Fibroblast of skin of abdomen (primary cell): ENCODE measurements at places on chromosomes 1 and 21.
A peak's percentile ranks its signal among the peaks of the same experiment; 100 is the strongest.

DNA sequence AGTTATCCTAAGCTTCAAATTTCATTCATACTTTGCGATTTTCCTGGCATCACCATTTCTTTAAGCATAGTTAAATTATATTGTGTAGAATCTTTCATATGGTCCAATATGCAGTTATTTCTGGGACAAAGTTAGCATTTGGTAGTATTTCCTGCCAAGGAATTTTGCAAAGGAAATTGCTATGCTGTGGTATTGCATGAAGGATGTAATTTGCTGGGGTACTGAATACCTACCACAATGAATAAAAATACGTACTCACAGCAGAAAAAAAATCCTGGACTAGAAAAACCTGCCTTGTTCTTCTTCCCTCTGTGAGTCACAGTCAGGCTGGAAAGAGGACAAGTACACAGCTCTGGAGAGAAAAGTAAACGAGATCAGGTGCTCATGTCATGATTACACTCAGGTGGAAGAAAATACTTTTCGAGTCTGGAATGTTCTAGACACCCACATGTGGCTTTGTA lies 241.2 kb downstream of the PTBP2 start:
- peak; percentile 70 for DNase-seq

DNA sequence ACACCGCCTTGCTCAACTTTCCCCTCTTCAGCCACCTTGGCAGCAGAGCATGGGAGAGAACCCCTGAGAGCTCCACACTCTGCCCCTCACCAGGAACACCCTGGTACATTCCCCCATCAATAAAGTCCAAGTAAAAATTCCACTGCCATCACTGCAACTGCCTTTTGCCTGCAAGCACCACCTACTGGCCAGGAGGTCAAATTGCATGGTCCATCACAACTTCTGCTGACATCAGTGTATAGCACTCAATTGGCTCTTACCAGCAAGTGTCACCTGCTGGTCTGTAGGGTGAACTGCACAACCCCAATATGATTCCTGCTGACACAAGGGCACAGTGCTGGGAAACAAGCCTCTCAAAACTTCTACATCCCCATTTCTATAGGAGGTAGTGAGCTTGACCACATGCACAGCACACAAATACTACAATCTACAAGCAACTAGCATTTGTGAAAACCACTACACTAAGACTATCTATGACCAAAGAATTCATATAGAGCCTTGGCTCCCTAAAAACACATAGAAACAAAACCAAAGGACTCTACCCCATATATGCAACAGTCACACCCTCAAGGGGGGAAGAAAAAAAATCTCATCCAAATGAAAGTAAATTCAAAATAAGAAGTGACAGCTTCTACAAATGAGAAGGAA lies 69.2 kb downstream of the FASLG start:
- DNase-seq = no peak

DNA sequence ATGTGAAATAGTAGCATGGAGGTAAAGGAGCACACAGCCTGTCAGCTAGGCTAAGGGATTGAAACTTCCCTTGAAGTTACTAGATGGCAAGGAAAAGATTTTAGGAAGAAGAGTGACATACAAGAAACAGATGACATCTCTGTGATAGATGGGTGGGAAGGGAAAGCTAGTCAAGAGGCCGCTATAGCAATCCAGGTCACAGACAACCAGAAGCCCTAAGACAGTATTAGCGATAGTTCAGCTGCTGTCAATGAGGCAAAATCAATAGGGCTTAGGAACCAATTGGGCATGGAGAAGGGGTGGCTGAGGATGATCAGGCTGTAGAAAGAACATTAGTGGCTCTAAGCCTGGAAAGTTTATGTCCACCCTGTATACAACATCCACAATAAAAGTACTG lies 111.1 kb downstream of the GLUL start:
- no peak for DNase-seq

GRCh38 chr21:42676808-42677207 lies 23.4 kb downstream of the PDE9A start:
- DNase-seq = no peak

DNA sequence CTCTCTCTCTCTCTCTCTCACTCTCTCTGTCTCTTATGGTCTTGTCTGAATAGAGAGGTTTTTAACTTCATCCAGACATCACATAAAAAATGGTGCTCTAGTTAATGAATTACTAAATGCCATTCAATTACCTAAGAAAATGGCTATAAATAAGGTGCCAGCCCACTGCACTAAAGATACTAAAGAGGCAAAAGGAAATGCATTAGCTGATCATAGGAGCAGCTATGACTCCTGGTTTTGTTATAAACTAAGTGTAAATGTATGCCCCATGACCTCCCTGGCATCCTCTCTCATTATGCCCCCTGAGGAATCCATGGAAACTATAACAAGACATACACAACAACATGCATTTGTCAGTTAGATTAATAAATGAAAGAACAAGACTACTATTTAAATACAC lies 57.5 kb upstream of the PDC start:
- DNase-seq = no peak

- no peak for DNase-seq
These were observed 13.2 kb upstream of the CDC7 start for GRCh38 chr1:91487469-91487868.

DNA sequence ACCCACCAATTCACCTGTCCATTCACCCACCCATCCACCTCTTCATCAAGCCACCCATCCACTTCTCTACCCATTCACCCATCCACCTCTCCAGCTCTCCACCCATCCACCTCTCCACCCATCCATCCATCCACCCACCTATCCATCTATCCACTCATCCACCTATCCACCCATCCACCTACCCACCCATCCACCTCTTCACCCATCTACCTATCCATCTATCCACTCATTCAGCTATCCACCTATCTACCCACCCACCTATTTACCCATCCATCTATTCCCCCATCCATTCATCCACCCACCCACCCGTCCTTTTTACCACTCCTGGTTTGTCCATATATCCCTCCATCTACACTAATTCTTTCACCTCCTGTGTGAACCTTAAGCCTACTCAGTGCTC lies 105.7 kb downstream of the ACTL8 start:
- no peak for DNase-seq

DNA sequence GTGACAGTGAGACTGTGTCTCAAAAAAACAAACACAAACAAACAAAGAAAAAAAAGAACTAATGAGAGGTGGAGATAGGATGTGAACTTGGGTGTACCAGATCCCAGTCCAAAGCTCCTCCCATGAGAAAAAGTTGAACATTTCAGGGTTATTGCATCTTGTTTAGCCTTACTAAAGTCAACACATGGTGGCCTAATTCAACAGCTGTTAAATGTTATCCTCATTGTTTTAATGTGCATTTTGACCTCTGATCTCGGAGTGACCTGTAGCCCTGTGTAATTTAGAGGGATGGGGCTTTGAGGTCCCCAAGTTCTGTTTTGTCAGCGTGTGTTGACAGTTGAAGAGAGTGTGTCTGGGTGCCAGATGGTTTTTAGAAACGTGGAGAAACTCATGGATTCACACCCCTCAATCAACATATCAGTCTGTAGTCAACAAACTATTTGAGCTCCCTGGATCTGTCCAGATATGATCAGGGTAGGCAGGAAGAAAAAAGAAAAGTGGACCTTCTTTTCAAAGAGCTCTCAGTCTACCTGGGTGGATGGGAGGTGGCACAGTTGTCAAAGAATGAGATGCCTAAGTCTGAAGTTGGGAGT lies 34.7 kb downstream of the PTPRU start:
- DNase-seq = no peak

- no peak for DNase-seq
These were observed 271.3 kb upstream of the KIAA0040 start for GRCh38 chr1:175463853-175464252.

DNA sequence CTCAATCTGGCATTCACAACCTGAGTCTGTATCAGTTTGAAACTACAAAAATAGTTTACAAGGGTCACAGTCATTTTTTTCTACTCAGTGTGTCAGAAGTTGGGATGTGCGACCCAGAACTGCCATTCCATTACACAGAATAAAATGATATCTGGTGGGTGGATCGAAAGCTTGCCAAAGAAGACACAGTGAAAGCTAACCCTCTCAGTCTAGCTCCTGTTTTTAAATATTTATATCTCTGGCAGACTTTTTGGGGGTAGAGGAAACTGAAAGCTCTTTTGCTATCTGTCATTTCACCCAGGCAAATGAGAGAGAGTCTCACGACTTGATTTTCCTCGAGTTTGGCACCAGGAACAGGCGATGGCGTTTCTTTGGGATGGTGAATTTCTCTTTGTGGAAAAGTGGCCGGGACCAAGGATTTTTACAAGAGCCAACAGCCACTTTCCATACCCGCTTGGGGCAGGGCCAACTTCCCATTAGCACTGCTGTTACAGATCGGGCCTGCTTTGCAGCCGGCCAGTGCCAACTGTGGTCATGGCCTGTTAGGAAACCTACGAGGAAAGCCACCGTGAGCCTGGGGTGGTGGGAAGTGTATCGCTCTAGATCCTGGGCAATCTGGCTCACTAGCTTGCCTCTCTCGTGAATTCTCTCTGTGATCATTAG lies 185.5 kb upstream of the NFIA start:
- DNase-seq = no peak

- DNase-seq = no peak
These were observed 125.7 kb downstream of the MATN1 start for GRCh38 chr1:30597711-30598110.

- no peak for DNase-seq
These were observed 36.4 kb upstream of the WNT4 start for GRCh38 chr1:22179197-22179803.

DNA sequence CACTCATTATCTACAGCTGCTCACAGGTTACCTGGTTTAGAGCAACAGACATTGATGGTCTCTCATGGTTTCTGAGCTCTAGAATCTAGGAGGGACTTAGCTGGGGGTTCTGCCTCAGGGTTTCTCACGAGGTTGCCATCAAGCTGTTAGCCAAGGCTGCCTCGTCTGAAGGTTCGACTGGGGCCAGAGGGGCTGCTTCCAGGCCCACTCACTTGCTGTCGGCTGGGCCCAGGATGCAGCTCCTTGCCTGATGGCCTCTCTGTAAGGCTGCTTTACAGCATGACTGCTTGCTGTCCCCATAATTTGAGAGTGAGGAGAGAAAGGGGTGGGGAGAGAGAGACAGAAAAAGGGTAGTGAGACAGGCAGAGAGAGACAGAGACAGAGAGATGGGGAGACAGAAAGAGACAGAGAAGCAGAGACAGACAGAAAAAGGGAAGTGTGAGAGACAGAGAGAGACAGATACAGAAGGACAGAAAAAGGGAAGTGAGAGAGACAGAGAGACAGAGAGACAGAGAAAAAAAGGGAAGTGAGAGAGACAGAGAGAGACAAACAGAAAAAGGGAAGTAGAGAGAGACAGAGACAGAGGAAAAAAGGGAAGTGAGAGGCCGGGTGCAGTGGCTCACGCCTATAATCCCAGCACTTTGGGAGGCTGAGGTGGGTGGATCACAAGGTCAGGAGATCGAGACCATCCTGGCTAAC lies 106.8 kb upstream of the C1orf174 start:
- DNase-seq = no peak

DNA sequence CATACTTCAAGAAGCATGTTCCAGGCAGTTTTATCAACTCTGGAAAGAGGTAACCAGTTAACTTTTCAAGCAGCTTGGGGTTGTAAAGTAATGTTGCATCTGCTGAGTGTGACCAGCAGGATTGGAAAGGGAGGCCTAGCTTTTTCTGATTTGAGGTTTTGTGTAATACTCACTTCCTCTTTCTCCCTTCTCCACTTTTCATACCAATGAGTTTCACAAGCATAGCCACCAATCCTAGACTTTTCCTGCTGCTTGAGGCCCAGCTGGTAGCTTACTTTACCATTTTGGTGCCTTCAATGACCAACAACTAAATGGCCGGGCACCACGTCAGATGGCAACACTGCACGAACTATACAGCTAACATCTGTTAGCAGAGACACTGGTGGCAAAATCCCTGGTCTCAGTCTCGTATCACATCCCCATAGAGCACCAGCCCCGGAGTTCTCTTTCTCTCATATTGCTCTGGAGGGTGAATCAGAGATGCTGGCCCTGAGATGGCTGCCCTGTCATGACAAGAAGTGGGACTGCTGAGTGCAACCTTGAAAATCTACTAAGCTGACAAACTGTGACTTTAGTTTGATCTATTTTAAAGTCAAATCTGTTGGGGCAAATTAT lies 14.8 kb upstream of the GPR88 start:
- no peak for DNase-seq

GRCh38 chr1:220990427-220991339 lies 111.4 kb downstream of the HLX start:
- peak; percentile 75 for DNase-seq

DNA sequence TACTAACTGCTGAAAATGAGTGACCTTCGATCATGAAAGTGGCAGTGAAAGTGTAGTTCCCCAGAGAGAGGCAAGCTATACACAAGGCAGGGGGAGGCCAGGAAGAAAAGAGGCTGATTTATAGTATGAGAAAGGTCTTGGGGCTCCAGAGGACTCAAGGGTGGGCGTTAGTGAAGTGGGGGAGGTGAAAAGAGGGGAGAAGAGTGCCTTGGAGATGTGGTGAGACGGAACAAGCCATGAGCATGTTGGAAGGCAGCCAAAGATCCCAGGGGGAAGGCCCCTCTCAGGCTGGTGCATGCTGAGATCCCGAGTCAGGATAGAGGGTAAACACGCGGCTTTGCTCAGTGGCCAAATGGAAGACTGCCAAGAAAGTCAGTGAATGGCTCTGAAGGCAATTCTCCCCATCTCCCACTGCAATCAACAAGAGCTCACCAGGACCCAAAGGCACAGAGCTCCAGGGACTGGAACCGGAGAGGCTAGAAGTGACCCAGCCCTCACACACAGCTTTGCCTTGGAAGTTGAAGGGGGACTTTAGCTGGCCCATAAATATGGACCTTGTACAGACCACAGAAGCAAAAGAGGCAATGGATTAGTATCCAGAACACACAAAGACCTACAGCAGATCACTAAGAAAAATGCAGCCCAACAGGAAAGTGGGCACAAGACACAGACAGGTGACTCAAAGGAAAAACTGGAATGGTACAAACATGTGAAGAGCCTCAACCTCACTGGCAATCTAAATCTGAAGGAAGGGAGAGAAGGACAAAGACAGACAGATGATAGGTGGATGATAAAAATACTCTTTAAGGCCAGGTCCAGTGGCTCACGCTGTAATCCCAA lies 49.6 kb downstream of the HSF2BP start:
- DNase-seq = peak; percentile 85

- no peak for DNase-seq
These were observed 476.5 kb upstream of the VAMP3 start for GRCh38 chr1:7294636-7295035.

GRCh38 chr1:200079232-200079940 lies 51.9 kb downstream of the NR5A2 start:
- no peak for DNase-seq

- DNase-seq = no peak
These were observed 33.5 kb upstream of the CCDC27 start for GRCh38 chr1:3718764-3719163.

- no peak for DNase-seq
These were observed 116.1 kb downstream of the UCHL5 start for GRCh38 chr1:192943108-192943507.
